ENCODE measurements at places on chromosomes 16 and 17.
A peak's percentile ranks its signal among the peaks of the same experiment; 100 is the strongest.

GRCh38 chr17:64130559-64131001, 636 bp upstream of the ERN1 start:
- DNase-seq, result peak; percentile 78

DNA sequence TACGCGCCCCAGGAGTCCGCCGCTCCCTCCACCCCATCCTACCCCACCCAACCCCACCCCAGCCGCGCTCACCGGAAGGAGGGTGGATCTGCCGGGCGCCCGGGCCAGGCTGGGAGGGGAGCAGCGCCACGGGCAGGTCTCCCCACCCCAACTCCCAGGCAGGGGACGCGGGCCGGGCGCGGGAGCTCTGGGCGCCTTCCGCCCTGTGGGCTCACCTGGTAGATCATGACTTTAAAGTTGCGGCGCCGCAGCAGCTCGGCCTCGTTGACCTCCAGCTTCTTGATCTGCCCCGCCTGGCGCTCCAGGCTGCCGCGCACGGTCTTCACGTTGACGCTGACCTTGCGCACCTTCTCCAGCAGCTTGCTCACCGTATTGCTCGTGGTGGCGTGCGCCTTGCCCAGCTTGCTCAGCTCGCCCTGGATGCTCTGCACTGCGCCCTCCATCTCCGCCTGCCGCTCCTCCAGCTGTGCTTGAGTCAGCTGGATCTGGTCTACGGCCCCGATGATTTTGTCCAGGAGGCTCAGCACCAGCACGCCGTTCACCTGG, 571 bp downstream of the CAVIN1 start:
- DNase-seq, result no peak

DNA sequence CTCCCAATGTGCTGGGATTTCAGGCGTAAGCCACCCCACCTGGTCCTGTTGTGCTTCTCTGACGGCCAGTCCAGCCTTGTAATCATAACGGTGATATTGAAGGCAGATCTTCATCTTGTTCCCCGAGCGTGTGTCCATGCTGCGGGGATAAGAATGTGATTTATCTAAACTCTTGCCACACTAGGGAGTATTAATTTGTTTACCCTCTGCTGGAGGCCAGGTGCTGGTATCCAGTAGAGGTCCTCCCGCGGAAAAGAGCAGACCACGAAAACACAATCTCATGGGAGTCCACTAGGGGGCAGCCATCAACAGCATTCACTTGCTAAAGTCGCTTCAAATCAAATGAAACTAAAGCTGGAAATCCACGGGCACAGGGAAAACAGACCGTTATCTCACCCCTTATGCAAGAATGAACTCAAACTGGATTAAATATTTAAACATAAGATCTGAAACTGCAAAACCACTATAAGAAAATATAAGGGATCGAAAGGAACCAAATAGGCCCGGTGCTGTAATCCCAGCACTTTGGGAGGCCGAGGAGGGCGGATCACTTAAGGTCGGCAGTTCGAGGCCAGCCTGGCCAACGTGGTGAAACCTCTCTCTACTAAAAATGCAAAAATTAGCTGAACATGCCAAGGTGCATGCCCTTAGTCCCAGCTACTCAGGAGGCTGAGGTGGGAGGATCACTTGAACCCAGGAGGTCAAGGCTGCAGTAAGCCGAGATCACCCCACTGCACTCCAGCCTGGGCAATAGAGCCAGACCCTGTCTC, 22.3 kb upstream of the RBBP6 start:
- DNase-seq, result peak; percentile 82

DNA sequence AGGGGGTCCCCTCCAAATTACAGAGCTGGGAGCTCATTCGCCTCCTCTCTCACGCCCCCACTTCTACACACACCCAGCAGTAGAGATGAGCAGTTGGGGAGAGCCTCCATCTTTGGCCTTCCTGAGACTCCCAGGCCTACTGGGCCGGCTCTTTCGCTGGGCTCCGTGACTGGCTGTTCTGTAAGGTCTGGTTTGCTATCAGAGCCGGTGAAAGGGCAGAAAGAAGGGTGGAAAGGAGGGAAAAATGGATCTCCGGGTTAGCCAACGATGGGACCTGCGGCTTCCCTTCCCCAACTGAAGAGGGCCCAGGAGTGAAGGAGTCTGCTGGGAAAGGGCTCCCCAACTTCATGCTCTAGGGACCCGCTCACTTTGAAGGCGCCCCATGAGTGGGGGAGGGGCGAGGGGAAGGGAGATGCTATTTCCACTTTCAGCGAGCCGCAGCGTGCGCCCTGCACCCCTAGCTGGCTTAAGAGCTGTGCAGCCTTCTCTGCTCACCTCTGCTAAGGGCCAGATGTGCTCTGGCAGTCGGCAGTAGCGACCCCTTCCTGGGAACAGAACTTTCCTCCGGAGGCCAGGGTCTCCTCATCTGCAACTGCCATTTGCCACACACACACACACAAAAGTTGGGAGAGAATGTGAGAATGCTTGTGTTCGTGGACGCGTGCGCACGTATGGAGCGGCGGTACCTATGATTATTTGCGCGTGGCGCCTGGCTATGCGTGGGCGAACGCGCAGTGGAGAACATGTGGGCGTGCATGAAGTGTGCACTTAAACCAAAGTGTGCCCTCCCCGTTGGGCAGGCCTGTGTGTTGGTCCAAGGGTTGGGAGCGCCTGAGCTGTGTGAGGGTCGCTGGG, 2.9 kb upstream of the FOXF1 start:
- no peak for DNase-seq

DNA sequence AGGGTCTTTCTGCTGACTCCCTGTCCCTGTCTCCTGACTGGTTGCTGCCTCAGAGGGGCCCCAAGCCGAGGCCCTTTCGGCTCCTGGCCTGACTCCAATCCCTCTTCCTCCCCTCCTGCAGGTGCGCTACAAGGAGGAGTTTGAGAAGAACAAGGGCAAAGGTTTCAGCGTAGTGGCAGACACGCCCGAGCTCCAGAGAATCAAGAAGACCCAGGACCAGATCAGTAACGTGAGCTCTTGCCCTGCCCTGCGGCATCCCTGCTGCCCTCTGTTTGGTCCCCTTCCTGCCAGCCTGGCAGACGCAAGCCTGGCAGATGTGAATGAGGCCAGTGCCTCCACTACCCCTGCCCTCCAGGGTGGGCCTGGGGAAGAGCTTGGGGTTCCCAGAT, 27.1 kb upstream of the LASP1NB start:
- DNase-seq, result no peak

- no peak for DNase-seq
These were observed 66.3 kb upstream of the DOC2B start for GRCh38 chr17:247767-248166.

GRCh38 chr16:11126399-11127054, 129.5 kb downstream of the SOCS1 start:
- DNase-seq, result no peak

GRCh38 chr17:4108397-4108796, 34.4 kb downstream of the ZZEF1 start:
- DNase-seq, result no peak

All from stimulated activated CD4-positive, alpha-beta T cell treated with anti-CD3 and anti-CD28 coated beads, Interleukin-4, amount 100 ng/mL, for 24 hours (primary cell).